ENCODE measurements at places on chromosomes 4 and X.

GRCh38 chr4:122456231-122457116 is at the start of gene IL2:
Gene IL2 (minus strand): TSS chr4:122456725. CDS start chr4:122456440, 285 bp downstream.
- no peak for DNase-seq

DNA sequence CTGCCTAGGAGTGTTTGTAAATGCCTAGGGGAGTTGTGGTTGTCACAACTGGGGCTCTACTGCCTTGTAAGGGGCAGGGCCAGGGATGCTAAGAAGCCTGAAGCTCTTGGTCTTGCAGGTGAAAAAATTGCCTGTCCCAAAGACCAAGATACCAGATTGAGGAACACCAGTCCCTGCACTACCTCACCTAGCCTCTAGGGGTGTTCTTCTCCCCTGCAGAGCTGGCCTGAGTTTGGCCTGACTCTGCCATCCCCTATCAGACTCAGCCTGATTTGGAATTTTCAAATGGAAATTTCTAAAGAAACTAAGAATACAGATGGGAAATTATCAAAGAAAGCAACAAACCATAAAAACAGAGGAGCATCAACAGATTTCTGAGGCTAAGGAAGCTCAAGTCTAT is 90.4 kb downstream of the ZC4H2 start:
- no peak for DNase-seq

DNA sequence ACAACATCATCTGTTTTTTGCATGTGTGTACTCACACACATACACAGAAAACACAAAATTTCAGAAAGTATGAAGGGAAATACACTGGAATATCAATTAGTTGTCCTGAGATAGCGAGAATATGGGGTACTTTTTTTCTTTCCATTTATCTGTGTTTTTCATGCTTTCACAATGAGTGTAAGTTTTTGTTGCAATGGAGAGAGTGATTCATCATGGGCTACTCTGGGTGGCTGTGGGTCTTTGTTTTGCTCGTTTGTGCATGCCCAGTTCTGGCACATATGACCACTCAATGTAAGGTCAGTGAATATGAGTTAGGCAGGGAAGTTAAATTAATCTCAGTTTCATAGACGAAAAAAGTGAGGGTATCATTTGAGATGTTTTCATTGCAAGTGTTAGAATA is 26.9 kb downstream of the XK start:
- no peak for DNase-seq

GRCh38 chr4:150023489-150023888 is 54.8 kb upstream of the DCLK2 start:
- no peak for DNase-seq

DNA sequence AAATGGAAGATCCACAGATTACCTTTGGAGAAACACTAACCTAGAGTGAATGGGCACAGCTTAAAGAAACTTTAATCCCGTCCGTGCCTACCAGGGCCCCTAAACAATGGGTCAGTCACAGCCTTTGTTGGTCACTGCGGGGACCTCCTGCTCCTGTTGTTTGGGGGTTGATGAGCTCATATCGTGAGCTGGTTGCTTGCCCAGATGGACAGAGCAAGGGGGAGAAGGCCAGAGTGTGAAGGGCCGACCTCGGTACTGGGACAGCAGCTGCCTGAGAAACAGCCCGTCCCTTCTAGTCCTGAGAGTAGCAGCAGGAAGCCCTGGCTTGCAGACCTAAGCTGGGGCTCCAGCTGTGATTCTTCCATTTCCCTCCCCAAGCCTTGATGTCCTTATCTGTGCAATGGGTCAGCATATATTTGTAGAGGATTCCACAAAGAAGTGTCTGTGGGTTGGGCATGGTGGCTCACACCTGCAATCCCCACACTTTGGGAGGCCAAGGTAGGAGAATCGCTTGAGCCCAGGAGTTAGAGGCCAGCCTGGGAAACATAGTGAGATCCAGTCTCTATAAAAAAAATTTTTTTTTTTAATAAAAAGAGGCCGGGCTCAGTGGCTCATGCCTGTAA is 69.6 kb upstream of the SLC34A2 start:
- no peak for DNase-seq

GRCh38 chr4:87224141-87224923 is 3.9 kb upstream of the KLHL8 start:
- DNase-seq, result no peak

DNA sequence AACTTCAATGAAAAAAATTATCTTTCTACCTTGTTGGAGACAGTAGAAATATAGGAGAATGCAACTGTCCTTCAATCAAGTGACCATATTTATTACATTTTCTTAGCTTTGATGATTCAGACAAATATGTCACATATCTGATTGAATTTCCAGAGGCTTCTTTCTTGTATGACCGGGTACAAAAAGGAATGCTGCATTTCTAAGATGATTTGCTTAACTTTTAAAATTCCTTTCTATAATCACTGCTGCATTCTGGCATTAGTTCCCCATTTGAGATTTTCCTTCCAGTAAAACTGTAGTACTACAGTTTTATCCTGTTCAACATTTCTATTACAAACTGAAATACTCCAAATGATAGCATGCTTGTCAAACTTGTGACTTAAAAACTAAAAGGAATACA is 5.2 kb downstream of the MFSD8 start:
- no peak for DNase-seq

DNA sequence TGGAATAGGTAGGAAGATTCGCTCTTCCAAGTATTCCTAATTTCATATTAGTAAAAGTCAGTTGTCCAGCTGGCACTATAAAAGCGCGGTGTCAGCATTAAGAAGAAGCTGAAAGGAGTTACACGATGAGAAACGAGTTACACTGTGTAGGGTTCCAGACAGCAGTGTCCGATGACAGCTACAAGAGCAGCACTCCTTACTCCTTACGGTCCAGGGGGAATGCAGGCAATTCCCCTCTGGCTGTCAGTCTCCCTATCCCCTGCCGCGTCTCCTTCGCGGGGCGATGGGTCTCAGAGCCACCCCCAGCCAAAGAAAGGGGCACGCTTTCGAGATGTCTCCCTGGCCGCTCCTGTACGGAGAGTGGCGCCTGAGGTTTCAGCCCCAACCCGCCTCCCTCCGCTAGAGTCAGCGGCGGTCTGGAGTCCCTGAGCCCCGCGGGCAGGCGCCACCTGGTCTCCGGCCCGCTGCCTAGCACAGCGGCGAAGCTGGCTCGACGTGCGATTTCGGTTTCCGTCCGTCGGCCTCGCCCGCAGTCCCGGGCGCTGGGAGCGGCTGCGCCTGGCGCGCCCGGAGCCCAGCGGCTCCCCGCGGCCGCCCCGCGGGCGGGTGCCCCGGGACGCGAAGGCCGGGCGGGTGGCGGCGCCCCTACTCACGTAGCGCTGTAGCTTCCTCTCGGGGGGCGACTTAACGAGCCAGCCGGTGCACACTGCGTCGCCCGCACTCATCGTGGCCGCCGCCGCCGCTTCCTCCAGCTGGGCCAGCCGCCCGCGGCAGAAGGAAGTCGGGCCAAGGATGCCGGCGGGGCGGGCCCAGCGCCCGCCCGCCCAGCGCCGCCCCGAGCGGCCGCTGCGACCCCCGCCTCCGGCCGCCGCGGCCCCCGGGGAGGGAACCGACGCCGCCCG is at the start of gene GAB3:
Gene GAB3 (minus strand): TSS at position 777 of the 902 bp plus-strand sequence. CDS start 52 bp downstream, at position 725.
- DNase-seq, result no peak

GRCh38 chr4:27078934-27079455 is 218.4 kb downstream of the STIM2 start:
- no peak for DNase-seq

GRCh38 chrX:13064599-13065143 is 20.3 kb upstream of the FAM9C start:
- no peak for DNase-seq

- no peak for DNase-seq
These were observed 36.4 kb upstream of the LCORL start for GRCh38 chr4:18057821-18058533.

- no peak for DNase-seq
These were observed 5.8 kb downstream of the MECP2 start for GRCh38 chrX:154091678-154092077.
